T follicular helper cell (primary cell): ENCODE measurements at places on chromosomes 7 and 10.

DNA sequence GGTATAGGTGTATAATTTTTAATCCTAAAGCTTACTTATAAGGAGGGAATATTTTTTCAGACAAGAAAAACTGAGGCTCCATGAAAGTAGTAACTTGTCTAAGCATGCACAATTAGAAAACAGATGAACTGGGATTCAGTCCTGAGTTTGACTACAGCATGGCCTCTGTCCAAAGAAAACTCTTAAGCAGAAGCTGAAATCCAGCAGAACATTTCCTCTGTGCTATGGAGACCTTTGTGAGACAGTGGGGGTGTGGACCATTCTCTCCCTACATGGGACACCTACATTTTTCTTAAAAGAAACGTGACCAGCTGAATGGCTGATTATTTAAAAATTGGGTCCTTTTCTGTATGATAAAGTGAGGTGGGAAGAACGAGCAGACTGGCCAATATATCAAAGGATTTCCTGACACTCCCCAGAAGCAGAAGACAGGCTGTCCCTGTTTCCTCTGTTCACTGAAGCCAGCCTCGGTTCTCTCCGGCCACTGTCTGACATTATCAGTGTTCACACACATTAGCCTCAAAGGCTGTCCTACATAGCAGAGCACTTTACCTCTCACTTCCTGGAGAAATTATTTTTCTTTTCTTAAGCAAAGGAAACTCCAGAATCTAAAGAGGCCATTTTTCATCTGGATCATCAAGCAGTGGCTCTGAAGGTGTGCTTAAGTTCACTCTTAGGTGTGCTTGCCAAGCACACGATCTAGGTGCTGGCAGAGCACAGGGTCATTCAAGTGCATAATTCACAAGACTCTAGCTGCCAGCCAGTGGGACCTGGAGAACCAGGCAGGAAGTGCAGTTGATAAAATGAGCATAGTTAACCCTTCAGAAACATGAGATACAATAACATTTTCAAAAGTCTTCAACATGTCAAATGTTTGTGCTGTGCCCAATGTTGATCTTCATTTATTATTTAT, 40.4 kb upstream of the KIAA1217 start:
- DNase-seq, result no peak

DNA sequence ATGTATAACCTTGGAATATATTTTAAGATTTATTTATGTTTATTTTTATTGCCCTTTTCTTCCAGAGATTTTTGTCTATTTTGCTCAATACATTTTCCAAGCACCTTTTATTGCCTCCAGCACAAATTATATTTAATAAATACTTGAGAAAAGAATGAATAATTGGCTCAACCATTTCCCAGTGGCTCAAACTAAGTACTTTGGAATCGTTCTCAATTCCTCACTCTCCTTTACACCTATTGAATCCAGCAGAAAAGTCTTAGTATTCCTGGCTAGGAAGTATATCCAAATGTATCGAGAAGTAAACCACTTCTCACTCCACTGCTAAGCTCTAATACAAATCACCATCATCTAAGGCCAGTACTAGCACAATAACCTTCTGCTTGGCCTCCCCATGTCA, 276.1 kb downstream of the NEBL start:
- no peak for DNase-seq

DNA sequence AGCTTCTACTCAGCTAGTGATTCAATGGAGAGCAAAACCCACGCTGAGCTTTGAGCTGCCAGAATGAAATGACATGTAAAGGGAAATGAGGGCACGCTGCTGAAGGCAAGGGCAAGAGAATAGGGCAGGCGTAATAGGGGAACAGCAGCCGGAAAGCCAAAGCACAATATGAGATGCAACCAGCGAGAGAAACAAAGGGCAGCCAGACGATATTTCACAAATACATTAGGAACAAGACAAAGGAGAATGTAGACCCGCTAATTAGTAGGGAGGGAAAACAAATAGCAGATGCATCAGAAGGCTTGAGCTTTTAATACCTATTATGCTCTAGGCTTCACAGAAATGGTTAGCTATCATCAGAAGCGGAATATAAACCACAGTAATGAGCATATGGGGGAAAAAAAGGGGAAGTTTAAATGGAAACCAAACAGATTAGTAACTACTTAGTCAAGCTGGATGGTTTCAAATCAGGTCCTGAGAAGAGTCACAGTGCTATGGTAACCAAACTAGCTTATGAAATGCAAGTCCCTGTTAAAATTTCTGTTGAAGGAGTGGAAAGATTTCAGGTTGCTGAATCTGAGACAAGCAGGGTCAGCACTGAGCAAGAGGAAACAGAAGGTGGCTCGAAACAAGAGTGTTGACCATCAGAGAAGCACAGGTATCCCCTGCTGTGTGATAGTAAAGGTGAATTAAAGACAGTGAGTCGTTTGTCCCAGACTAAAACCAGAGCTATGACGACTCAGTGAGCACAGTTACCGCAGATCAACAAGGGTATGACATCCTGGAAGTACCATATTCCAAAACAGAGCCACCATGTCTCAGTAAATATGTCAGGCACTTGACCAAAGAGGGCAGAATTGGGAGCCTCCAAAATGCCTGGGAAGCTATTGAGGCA, 496.9 kb upstream of the CELF2 start:
- no peak for DNase-seq

- no peak for DNase-seq
Observed at GRCh38 chr10:96695366-96695765, 24.9 kb downstream of the PIK3AP1 start.

DNA sequence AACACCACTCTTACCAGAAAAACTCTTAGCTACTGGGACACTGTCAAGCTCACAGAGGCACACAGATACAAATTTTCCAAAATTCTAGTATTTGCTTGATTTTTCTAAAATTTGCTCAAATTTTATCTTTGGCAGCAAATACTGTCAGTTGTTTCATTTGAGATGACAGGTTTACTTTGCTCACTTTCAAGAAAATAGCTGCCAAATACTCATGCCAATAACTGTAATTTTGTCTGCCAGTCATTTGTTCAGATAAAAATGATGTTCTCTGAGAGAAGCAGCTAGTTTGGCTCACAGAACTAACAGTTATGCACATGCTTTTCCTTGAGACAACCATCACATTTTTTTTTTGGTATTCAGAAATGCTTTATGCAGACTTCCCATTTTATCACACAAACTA, 82.8 kb downstream of the LRRC18 start:
- DNase-seq, result no peak

- no peak for DNase-seq
Observed at GRCh38 chr7:159067576-159068487, 76.8 kb downstream of the VIPR2 start.

GRCh38 chr10:53702489-53702888, 929.9 kb upstream of the MBL2 start:
- DNase-seq, result no peak

DNA sequence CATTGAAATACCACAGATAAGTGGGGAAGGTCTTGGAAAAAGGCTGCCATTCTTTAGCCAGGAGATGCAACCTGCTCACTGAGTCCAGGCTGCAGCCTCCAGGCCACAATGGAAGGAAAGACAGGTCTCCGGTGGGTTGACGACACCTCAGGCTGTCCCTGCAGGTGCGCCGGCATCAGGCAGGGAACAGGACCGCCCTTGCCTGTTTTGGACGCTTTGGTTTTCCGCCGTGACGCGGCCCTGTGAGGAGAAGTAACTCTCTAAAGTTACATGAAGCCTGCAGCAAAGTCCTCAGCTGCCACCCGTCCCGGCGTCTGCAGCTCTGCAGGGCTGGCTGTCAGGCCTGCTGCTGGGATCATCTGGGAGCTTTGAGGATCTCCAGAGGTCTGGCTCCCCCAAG, 147.0 kb downstream of the WDR37 start:
- DNase-seq, result no peak

GRCh38 chr10:62738916-62739315, 65.6 kb upstream of the ADO start:
- no peak for DNase-seq

DNA sequence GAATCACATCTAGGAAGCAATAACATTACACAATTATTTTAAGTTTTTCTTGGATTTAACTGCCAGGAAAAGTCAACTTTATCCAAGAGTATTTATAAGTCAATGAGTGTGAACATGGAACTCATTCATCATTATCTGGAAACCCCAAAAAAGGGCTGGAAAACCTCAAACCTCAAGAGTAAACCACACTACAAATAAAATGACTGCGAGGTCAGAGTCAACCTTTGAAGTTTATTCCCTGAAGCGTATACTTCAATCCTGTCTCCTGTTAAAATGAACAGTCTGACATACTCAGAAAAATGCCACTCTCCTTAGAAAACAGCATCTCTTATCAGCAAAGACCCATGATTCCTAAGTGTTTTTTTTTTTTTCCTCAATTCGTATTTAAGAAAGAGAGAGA, 86.5 kb downstream of the RELN start:
- no peak for DNase-seq

DNA sequence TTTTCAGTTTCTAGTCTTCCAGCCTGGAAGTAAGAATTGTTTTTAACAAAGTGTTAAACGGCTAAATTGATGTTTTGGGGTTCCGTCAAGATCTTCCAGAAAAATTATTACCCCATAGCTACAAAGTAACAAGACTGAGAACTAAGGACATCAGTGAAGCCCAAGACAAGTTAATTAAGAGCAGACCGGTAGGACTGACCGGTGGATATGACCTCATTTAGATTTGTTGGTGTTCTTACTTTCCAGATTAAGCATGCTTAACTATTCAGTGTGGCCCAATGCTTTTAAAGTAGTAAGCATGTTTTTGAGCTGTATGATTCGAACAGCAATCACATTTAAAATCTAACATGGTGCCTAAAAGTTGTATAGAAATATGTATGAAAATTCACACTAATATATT, 73.1 kb upstream of the RPA3 start:
- no peak for DNase-seq
